Aorta (tissue), 5 donors: ENCODE measurements at places on chromosomes 6 and 20. TPM values are rescaled to one million over a fixed set of nuclear protein-coding genes. Genes with fewer than 3 reads are reported as not detected.

DNA sequence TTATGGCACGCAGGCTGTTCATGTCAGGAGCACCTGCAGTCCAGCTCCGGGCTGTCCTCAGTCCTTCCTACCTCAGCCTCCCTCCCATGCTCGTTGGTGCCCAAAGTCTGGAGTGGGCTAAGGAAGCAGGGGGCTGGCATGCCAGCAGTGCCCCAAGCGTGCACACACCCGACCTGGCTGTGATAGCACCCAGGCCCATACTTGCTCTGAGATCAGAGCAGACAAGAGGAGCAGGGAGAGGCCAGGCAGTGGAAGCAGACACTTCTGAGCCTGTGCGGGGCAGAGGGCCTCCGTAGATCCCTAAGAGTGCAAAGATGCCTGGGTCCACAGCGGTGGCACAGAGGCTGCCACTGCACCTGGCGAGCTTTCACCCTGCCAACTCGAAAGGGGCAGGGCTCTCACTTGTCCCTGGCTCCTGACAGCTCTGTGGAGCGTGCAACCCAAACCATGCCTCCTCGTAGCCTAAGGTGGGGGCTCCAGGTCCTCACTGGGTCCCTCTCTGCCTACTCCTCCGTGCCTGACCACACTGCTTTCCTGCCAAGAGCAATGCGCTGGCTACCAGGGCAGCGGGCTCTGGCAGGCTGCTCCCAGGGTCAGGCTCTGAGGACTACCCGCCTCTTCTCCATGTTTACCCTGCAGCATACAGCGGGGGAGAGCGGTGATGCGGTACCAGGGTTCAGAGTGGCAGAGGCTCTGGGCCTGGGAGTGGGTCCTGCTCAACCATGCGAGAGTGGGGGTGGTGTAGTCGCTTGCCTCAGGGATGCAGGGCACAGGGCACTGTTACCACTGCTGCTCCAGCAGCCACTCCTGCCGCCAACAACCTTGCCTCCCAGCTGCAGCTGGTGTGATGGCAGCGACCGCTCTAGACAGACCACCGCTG lies 59.5 kb downstream of the MANEA start:
- no peak overlapping the region for H3K27ac ChIP-seq
- DNase-seq = no peak
- no peaks in the 10 kb centered on the region for H3K27me3 ChIP-seq

DNA sequence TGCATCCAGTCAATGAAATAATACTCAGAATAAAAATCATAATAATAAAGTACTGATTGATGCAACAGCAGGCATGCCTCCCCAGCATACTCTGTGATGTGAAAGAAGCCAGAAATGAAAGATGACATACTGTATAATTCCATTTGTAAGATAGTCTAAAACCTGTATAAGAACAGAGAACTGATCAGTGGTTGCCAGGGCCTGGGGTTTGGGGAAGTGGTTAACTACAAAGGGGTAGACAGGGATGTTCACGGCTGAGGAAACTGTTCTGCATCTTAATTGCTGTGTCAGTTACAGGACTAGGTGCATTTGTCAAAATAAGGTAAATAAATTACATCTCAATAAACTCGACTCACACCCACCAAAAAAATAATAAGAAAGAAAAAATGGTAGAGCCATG lies 81.3 kb upstream of the BMP2 start:
- no peaks in the 10 kb centered on the region for H3K27me3 ChIP-seq
- H3K4me1 ChIP-seq = no peaks in the 10 kb centered on the region
- H3K4me3 ChIP-seq = no peak overlapping the region
- no peak for DNase-seq

SLC2A10 gene
- 25.6 TPM for total RNA-seq

- H3K36me3 ChIP-seq = no peaks in the 10 kb centered on the region
- no peaks in the 10 kb centered on the region for H3K4me1 ChIP-seq
- no peak overlapping the region for H3K4me3 ChIP-seq
Measured at GRCh38 chr6:119858901-119859300, 509.3 kb upstream of the MAN1A1 start.

CAP2 gene
- 21.2 TPM for total RNA-seq

- no peaks in the 10 kb centered on the region for H3K36me3 ChIP-seq
- no peaks in the 10 kb centered on the region for H3K4me1 ChIP-seq
- H3K27ac ChIP-seq = no peak overlapping the region
- H3K4me3 ChIP-seq = no peak overlapping the region
- DNase-seq = no peak
Measured at GRCh38 chr6:25547797-25548196, 104.2 kb upstream of the SCGN start.

- H3K27me3 ChIP-seq = no peaks in the 10 kb centered on the region
- H3K27ac ChIP-seq = no peak overlapping the region
- H3K36me3 ChIP-seq = no peaks in the 10 kb centered on the region
- no peaks in the 10 kb centered on the region for H3K4me1 ChIP-seq
Measured at GRCh38 chr6:145731447-145731846, 3.9 kb downstream of the EPM2A start.

DNA sequence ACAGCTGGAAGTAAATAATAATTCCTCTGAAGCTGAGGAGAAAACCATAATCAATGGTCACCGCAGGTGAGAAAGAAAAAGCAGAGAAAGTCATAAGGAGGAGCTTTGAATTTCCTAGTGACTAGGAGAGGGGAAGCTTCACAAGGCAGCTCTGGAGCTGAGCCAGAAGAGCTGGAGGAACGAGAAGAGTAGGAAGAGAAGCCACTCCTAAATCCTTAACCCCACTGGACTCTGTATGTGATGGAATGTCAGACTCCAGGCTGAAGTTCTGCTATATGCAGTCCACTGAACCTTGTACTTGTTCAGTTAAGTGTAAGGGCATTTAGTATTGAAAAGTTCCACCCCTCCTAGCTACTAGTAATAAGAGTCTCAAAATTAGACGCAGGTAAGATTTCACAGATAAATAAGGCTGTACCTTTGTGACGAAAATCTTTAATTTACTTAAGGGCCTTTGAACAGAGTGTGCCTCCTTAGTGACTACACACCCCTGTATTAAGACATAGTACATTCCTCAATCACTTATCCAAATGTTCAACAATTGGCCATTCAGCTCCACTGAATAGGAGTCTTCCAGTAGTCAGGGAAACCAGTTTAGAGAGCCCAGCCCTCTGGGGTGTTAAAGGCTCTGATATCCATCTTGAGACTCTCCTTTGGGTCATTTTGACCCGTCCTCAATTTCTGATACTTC lies 71.4 kb upstream of the UFL1 start:
- no peaks in the 10 kb centered on the region for H3K36me3 ChIP-seq
- no peak for DNase-seq
- H3K4me3 ChIP-seq = no peak overlapping the region
- no peaks in the 10 kb centered on the region for H3K4me1 ChIP-seq

GRM1 gene
- total RNA-seq = not detected

GRCh38 chr6:141969201-141969600 lies 163.5 kb upstream of the GJE1 start:
- H3K4me3 ChIP-seq = no peak overlapping the region
- no peaks in the 10 kb centered on the region for H3K27me3 ChIP-seq
- no peaks in the 10 kb centered on the region for H3K4me1 ChIP-seq
- H3K36me3 ChIP-seq = no peaks in the 10 kb centered on the region

FABP7 gene
- not detected for total RNA-seq

DNA sequence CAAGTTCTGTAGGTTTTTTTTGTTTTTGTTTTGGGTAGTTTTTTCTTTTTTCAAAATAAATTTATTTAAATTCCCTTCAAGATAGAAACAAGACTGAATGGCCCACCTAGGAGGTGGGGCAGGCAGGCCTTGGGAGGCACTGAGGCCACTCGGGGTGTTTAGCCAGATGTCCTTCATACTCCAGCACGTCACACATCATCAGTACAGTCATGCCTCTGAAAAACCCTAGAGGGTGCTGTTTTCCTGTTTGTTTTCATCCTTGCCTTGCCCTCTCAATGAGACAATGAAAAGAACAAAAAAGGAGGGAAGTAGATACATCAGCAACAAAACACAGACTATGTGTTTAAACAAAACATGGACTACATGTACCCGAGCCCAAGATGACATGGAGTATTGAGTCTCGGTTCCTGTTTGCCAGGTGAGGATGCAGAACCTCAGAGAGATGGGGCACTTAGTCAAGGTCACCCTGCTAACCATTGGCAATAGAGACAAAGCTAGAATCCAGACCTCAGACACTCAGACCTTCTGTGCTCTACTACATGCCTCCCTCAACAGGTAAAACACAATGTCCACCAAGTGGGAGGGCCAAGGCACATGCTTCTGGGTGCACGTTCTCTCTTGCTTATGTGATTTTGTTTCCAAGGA lies 26.8 kb upstream of the CLIC5 start:
- no peak overlapping the region for H3K27ac ChIP-seq
- no peaks in the 10 kb centered on the region for H3K36me3 ChIP-seq
- no peaks in the 10 kb centered on the region for H3K4me1 ChIP-seq

DNA sequence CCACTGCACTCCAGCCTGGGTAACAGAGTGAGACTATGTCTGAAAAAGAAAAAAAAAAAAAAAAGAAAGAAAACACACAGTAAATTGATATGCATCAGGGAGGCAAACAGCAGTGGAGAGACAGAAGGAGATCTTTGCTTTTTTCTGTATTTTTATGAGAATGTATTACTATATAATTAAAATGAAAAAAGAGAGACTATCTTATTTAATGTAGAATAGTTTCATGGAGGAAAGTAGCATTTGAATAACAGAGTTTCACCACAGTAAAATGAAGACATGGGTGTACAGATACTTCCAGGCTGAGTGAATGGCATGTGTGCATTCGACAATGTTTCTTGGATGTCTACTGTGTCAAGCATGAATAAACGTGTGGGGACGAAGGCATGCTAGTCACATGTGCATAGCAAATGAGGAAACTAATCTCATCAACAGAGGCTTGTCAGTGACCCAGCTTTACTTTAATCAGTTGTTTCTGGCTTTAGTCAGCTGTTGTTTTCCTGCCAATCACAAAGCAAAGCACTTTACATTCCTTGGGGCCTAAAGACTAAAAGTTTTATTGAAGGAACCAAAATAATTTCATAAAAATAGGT lies 55.5 kb upstream of the ARMH2 start:
- H3K27me3 ChIP-seq = no peaks in the 10 kb centered on the region
- no peaks in the 10 kb centered on the region for H3K36me3 ChIP-seq
- DNase-seq = no peak
- H3K4me1 ChIP-seq = no peaks in the 10 kb centered on the region
- H3K4me3 ChIP-seq = no peak overlapping the region

GRCh38 chr6:129104131-129104530 lies 221.2 kb downstream of the LAMA2 start:
- no peaks in the 10 kb centered on the region for H3K36me3 ChIP-seq
- H3K4me1 ChIP-seq = no peaks in the 10 kb centered on the region
- no peaks in the 10 kb centered on the region for H3K27me3 ChIP-seq
- H3K4me3 ChIP-seq = no peak overlapping the region

- H3K4me1 ChIP-seq = no peaks in the 10 kb centered on the region
- no peaks in the 10 kb centered on the region for H3K27me3 ChIP-seq
- no peak overlapping the region for H3K4me3 ChIP-seq
Measured at GRCh38 chr6:106630366-106630765, 988 bp downstream of the QRSL1 start.

ULBP2 gene
- 0.66 TPM for total RNA-seq

- H3K27me3 ChIP-seq = no peaks in the 10 kb centered on the region
- no peak overlapping the region for H3K27ac ChIP-seq
- no peak overlapping the region for H3K4me3 ChIP-seq
- peaks cover 5% of the 10 kb centered on the region for H3K36me3 ChIP-seq
- no peak for DNase-seq
Measured at GRCh38 chr6:166419286-166419685, 36.5 kb upstream of the MPC1 start.

- H3K27me3 ChIP-seq = no peaks in the 10 kb centered on the region
- no peak overlapping the region for H3K4me3 ChIP-seq
- H3K36me3 ChIP-seq = no peaks in the 10 kb centered on the region
- H3K27ac ChIP-seq = no peak overlapping the region
Measured at GRCh38 chr6:51025082-51025777, 206.6 kb downstream of the TFAP2B start.

GRCh38 chr6:49155316-49155715 lies 307.7 kb downstream of the MMUT start:
- no peaks in the 10 kb centered on the region for H3K36me3 ChIP-seq
- H3K27me3 ChIP-seq = no peaks in the 10 kb centered on the region
- H3K4me1 ChIP-seq = no peaks in the 10 kb centered on the region
- no peak for DNase-seq

- DNase-seq = no peak
- H3K27ac ChIP-seq = no peak overlapping the region
- no peaks in the 10 kb centered on the region for H3K27me3 ChIP-seq
- no peak overlapping the region for H3K4me3 ChIP-seq
Measured at GRCh38 chr20:18904624-18905023, 91.0 kb downstream of the SCP2D1 start.

GRCh38 chr6:100952006-100952405 lies 70.9 kb upstream of the ASCC3 start:
- no peak overlapping the region for H3K4me3 ChIP-seq
- no peaks in the 10 kb centered on the region for H3K4me1 ChIP-seq
- H3K27me3 ChIP-seq = no peaks in the 10 kb centered on the region
- no peak for DNase-seq
- no peak overlapping the region for H3K27ac ChIP-seq

EFCAB8 gene
- 0.81 TPM for total RNA-seq

- H3K4me1 ChIP-seq = no peaks in the 10 kb centered on the region
- H3K27ac ChIP-seq = no peak overlapping the region
- H3K4me3 ChIP-seq = no peak overlapping the region
- no peaks in the 10 kb centered on the region for H3K36me3 ChIP-seq
- no peaks in the 10 kb centered on the region for H3K27me3 ChIP-seq
Measured at GRCh38 chr6:170010665-170011203, 259.3 kb downstream of the ERMARD start.

DNA sequence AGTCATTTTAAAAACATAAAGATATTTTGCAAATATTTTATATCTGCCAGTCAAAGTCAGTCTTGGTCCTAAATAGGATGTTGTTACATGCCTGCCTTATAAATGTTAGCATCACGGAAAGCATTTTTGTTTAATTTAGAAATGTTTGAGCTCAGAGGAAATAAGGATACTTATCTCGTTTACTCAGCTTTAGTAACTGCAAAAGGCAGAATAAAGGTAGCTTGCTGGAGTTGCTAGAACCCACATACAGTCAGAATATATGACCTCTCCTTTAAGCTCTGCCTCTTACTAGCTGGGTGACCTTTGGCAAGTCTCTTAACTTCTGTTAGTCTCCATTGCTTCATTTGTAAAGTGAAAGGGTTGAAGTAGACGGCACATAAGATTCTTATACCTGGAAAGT lies 867.3 kb downstream of the KIF16B start:
- no peaks in the 10 kb centered on the region for H3K27me3 ChIP-seq
- no peaks in the 10 kb centered on the region for H3K36me3 ChIP-seq
- no peak overlapping the region for H3K4me3 ChIP-seq
- no peak overlapping the region for H3K27ac ChIP-seq
- H3K4me1 ChIP-seq = no peaks in the 10 kb centered on the region

- no peaks in the 10 kb centered on the region for H3K4me1 ChIP-seq
- no peaks in the 10 kb centered on the region for H3K27me3 ChIP-seq
- no peak overlapping the region for H3K27ac ChIP-seq
- no peak for DNase-seq
- H3K36me3 ChIP-seq = no peaks in the 10 kb centered on the region
- H3K4me3 ChIP-seq = no peak overlapping the region
Measured at GRCh38 chr6:43874814-43875590, 105.0 kb downstream of the VEGFA start.

COX4I2 gene
- total RNA-seq = 5.2 TPM

TNFAIP3 gene
- total RNA-seq = 40.2 TPM

CLIC5 gene
- total RNA-seq = 3.7 TPM
